ENCODE measurements at places on chromosomes 3 and 15. TPM values are rescaled to one million over a fixed set of nuclear protein-coding genes. Genes with fewer than 3 reads are reported as not detected.

The PDHB gene
- 41.7 TPM for total RNA-seq

The DGKG gene
- 6.2 TPM for total RNA-seq

The ZIC4 gene
- not detected for total RNA-seq

The UCN2 gene
- not detected for total RNA-seq

The DAZL gene
- not detected for total RNA-seq

The CHRFAM7A gene
- total RNA-seq = 2.4 TPM

The DNAJC19 gene
- 26.5 TPM for total RNA-seq

The TUSC7 gene
- not detected for total RNA-seq

The CBLB gene
- total RNA-seq = 78.3 TPM

The CD200R1 gene
- total RNA-seq = 8.3 TPM

The SCAANT1 gene
- total RNA-seq = not detected

The STAC gene
- 0.29 TPM for total RNA-seq

The CLSTN2 gene
- not detected for total RNA-seq

The MSL2 gene
- total RNA-seq = 57.6 TPM

The LINS1 gene
- 40.5 TPM for total RNA-seq

The AMIGO3 gene
- 1.0 TPM for total RNA-seq

The CCR8 gene
- not detected for total RNA-seq

The GRK7 gene
- not detected for total RNA-seq

The GOLGA6L9 gene
- 7.4 TPM for total RNA-seq

Data from natural killer cell treated with Interleukin-12 subunit alpha and Interleukin-12 subunit beta and Interleukin-15 and Interleukin-18, amount 100 ng/mL, for 72 hours (primary cell).